Left colon (tissue), 2 donors: ENCODE measurements at places on chromosomes 6 and 20. TPM values are rescaled to one million over a fixed set of nuclear protein-coding genes. Genes with fewer than 3 reads are reported as not detected.

DNA sequence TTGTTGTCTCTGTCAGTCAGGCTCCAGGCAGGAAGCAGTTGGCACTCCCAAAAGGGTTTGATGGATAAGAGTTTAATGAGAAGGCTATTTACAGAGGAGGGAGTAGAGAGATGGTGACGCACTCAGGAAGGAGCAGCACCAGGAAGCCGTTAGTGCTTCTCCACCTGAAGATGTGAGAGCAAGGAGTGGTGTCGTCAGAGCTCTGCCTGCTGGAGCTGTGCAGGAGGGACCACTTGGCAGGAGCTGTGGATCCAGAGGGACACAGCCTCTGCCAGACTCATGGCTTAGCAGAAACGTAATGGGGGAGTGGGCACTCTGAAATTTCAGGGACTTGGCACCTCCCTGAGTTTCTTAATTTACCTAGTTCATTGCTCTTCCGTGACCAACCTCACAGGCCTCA lies 16.8 kb downstream of the DAAM2 start:
- no peak for DNase-seq

GRCh38 chr20:10306440-10307358 lies 88.1 kb downstream of the SNAP25 start:
- DNase-seq = no peak

The SAPCD1 gene
- 3.2 TPM for total RNA-seq

The GJA10 gene
- total RNA-seq = not detected

GRCh38 chr20:10686356-10687133 lies 12.7 kb upstream of the JAG1 start:
- no peak for DNase-seq

The IL17F gene
- total RNA-seq = not detected
